ENCODE measurements at places on chromosomes 7 and 10.

DNA sequence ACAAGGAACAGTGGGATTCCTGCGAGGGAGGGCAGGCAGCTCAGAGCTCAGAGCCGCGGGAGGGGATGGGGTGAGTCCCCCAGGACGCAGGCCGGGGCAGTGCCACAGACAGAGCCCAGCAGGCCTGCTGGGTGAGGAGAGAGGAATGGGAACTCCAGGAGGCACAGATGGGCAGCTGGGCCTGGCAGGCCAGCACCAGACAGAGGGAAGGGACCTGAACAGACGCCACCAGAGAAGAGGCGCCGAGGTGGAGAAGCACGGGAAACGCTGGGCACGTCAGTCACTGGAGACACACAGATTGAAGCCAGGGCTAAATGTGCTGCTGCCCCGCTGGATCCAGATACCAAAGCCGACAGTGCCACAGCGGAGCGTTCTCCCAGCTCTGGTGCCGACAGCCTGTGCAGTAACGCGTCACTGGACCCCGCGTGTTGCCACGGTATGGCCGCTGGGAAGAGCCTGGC is 225.8 kb downstream of the MAD1L1 start:
- DNase-seq: no peak

DNA sequence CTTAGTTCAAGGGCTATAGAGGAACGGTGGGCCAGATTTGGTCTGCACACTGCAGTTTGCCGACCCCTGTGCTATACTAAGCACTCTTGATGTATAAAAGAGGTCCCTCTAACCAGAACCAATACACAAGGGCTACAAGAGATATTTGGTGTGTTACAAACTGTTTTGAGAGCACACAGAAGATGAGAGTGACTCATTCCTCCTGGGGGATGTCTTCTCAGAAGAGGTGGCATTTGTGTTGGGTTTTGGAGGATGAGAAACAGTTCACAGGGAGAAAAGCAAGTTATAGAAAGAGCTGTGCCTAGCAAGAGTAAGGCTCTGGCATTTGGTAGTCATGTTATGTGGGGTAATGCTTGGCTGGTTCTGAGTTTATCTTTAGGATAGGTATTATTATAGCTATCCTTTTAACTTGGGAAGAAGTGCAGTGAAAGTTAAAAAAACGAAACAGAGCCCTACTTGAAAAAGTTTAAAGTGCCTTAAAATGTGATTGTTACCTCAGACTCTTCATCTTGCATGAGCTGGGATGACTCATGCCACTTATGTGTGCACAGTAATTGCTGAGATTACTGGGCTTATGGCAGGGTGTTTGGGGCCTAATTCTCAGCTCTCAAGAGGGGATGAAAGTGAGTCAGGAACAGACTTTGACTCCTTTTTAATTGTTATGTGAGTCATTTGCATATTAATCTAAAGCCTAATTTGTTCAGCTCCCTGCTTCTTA is 160.4 kb downstream of the KIF20B start:
- DNase-seq: no peak

GRCh38 chr7:11726794-11727155 is 105.2 kb downstream of the THSD7A start:
- no peak for DNase-seq

- no peak for DNase-seq
Observed at GRCh38 chr7:100654908-100655831, 1.1 kb downstream of the ACTL6B start.

DNA sequence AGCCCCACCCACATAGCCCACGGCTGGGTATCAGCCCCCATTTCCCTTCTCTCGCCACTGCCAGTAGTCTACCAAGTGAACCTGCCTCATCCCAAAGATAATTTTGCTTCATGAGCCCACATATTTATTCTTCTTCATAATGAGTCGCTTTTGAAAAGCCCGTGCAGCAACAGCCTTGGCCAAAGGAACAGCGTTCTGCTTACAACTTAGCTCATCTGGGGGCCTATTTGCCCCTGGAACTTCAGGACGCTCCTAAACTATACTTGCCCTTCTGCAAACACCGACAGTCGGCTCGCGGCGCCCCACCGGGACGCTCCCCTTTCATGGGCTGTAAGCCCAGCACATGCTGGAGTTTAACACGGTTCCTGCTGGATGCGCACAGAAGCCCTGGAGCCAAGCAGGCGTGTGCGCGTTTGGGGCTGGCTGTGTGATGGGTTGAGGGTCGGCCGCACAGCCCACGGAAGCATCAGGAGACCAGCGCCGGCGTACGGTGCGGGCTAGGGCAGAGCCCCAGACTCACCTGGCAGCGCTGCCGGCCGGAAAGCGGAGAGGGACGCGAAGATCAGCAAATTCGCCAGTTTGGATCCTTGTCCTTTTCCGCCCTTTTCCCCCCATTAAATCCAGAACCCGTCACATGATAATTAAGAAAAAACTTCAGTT is 370 bp downstream of the TMEM60 start:
- DNase-seq: no peak

DNA sequence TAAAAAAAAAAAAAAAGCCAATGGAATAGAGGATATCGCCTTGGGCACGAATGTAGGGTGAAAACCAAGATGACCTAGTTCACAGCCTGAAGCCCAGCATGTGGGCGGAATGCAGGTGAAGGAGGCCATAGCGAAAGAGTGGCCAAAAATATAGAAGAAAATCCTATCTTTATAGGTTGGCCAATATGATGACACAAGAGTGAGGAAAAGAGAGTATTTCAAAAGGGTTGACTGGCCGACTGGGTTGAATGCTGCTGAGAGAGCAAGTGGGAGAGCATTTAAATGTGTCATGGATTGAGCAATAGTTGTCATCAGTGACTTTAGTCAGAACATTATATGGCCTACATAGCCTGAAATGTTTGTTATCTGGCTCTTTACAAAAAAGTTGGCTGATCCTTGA is 17.2 kb upstream of the GLI3 start:
- DNase-seq: no peak

DNA sequence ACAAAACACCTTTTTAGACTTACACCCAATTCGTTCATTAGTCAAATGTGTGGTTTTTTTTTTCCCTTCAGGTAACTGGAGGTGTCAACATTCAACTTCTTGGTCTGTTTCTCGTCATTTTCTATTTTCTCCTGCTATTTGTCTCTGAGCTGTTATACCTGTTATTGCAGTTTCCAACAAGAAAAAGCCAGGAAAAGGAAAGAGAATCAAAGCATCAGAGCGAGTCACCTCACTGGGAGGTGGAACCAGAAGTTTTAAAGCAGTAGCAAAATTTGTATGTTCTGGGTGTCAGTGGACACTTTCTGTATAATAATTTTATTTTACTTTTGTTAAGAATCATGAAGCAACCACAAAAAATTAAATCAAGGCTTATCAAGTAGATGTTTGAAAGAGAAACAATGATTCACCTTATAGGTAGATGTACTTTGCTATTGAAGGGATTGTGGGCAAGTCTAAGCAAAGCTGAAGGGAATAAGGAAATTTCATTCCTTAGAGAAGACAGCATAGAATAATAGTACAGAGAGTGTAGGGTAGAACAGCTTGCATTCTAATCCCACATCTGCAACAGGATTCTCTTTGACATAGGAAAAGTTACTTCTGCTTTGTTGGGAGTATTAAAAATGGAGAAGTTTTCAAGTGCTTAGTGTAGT is 675.8 kb downstream of the PCDH15 start:
- DNase-seq: no peak

- no peak for DNase-seq
Observed at GRCh38 chr7:147197006-147197405, 1080.4 kb downstream of the CNTNAP2 start.

All from GM20000 (cell line).